D721Med (cell line): ENCODE measurements at places on chromosomes 5 and 9.

DNA sequence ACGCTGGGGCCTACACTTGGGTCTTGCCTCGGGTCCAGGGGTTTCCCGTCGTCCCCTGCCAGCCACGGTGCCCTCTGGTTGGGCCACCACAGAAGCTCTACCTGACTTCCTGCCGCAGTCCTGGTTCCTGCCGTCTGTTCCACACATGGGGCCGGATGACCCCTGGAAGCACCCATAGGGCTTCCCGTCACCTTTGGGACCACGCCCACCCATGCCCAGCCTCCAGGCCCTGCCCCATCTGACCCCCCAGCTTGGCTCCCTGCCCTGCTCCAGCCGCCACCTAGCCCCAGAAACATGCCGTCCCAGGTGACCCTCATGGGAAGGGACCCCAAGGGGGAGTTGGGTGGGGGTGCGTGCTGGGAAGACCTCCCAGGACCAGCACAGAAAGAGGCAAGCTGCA is 13.7 kb downstream of the MRPL36 start:
- DNase-seq, result no peak

GRCh38 chr5:51961154-51961562 is 577.9 kb downstream of the ISL1 start:
- DNase-seq, result no peak

GRCh38 chr9:16683326-16683725 is 187.1 kb downstream of the BNC2 start:
- DNase-seq, result no peak

DNA sequence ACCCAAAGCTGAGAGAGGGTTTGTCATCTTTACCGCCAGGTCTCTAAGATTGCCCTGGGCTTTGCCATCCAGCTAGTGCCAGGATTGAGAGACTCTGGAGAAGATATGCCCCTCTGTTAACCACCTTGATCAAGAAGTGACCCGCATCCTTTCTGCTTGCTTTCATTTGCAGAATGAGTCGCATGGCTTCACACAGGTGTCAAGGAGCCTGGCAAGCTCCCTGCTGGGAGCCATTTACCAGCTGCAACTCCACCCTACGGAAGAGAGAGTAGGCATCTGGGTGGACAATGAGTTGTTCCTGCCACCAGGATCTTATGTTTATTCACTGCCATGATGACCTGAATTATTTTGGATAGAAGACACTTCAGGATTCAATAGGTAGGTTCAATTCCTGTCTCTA is 43.0 kb downstream of the HSD17B3 start:
- DNase-seq, result no peak

- no peak for DNase-seq
Observed at GRCh38 chr5:160923411-160923810, 71.4 kb upstream of the ATP10B start.

- DNase-seq, result no peak
Observed at GRCh38 chr5:168193493-168194250, 97.8 kb upstream of the WWC1 start.

DNA sequence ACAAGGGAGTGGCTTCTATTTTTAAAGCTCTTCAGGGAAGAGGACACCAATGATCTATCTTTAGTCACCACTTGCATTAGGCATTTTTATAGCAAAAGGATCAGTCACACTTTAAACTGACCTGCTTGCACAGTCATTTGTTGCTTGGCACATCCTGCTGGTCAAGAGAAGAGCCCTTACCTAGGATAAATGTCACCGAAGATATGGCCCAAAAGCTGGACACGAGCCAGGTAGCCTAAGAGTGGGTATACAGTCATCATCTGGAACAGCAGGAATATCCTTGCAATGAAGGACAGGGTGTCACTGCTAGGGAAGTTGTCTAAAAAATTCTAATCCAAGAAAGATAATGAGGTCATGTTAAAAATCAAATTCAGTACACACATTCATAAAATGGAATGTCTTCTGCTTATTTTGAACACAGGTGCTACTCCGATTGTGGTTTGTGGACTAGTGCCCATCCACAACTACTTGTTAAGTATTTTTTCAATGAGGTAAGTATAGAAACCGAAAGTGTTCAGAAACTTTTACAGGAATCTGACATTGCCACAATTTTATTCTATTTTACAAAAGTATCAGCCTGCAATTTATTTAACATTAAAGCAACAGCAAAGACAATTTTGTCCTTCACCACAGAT is 78.4 kb downstream of the SLC38A9 start:
- DNase-seq, result no peak

- DNase-seq, result no peak
Observed at GRCh38 chr9:104836767-104837166, 72.8 kb downstream of the NIPSNAP3B start.

DNA sequence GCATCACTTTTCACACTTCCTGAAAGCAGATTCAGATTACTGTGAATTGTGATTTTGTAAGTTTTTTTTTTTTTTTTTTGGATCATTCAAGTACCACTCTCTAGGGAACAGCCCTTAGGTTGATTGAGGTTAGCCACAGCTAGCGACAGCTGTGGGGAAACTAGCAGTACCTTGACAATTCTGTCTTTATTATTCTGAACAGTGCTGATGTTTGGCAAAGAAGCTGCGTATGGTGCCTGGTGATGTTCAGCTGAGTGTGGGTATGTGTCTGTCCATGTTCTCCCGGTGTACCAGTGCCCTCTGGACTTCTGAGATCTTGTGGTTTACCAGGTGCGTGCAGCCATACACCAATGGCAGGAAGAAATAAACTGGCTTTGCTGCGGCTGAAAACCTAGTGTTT is 117.3 kb upstream of the PLPPR1 start:
- no peak for DNase-seq

DNA sequence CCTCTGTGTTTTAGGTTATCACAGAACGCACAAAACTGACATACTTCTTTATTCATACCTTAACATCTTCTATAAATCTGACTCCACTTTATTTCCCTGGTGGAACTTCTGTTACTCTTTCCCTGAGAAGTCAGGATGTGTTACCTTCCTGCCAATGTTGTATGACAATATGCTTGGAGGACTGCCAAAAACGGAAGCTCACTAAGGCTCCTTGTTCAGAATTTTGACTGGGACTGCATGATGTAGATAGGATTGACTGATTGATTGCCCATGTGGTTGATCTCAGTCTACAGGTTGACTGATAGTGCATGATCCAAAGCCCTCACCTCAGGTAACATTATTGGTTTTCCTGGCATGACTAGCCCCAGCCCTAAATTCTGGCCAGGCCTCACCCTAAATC is 319.4 kb downstream of the TLR4 start:
- no peak for DNase-seq

GRCh38 chr5:132704875-132705274 is 31.1 kb downstream of the IL4 start:
- DNase-seq, result no peak

GRCh38 chr9:89613912-89614892 is 9.4 kb downstream of the GADD45G start:
- no peak for DNase-seq

DNA sequence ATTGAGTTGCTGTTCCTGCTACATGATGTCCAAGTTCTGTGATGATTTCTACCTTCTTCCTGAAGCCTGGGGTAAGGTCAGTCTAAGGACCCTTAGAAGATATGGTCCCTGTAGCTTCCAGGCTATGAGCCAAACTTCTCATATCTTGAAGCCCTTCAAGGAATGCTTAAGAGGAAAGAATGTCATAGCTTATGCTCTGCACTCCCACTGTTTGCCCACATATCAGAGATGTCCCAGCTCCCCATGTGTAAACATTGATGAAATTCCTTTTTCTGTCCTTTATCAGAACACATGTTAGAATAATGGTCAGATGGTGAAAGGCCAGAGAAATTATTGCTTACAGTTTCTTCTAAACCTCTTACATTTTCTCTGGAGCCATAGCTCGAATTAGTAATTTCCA is 41.4 kb upstream of the RUSC2 start:
- DNase-seq, result no peak

DNA sequence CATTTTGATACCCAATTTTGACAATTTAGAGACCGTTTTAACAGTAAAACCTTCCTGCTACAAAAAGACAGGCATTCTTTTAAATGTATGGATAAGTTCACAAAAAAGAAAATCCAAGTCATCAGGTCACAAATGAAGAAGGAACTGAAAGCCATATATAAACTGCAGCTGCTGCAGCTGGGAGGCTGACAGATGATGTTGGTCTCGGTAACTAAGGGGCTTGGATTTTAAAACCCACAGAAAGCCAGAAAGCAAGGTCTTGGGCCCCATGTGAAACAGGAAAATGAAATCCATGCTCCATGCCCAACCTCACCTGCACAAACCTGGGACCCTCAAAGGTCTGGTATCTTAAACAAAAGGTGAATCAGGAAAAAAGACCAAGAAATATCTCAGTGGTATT is 15.7 kb upstream of the C5orf34 start:
- DNase-seq, result no peak

- no peak for DNase-seq
Observed at GRCh38 chr9:110640736-110641135, 27.9 kb upstream of the MUSK start.

DNA sequence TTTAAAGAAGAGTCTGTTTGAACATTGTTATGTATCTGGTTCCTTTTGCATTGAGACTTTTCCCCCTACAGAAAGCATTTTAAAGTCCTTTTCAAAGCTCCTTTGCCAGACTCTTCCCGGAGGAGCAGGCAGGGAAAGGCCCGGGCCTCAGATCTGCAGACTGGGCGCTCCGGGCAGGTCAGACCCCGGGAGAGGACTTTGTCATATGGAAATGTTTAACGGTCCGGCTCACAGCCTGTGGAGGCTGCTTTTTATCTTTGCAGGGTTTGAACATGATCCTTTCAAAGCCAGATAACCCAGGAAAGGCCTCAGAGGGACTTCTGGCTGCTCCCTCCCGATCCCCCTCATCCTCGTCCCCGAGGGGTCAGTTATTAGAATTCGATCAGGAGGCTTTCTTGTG is 82.1 kb upstream of the IRX2 start:
- DNase-seq, result no peak

DNA sequence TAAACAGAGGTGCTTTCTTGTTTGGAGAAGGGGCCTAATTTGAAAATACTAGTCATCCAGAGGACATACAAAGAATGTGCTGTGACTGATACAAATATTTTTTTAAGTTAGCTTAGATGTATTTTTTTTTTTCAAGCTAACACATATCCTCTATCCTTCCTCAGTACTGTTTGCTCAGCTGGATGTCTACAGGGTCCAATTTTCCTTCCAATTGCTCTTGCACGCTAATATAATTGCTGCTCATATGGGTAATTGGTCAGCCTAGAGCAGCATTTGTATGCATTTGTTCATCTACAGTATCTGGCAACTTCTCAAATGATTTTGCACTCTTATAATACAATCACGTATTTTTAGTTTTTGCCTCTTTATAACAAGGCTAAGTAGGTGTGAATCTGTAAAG is 84.7 kb downstream of the ZDHHC21 start:
- DNase-seq, result no peak

- DNase-seq, result no peak
Observed at GRCh38 chr5:168658394-168658793, 79.2 kb upstream of the PANK3 start.

DNA sequence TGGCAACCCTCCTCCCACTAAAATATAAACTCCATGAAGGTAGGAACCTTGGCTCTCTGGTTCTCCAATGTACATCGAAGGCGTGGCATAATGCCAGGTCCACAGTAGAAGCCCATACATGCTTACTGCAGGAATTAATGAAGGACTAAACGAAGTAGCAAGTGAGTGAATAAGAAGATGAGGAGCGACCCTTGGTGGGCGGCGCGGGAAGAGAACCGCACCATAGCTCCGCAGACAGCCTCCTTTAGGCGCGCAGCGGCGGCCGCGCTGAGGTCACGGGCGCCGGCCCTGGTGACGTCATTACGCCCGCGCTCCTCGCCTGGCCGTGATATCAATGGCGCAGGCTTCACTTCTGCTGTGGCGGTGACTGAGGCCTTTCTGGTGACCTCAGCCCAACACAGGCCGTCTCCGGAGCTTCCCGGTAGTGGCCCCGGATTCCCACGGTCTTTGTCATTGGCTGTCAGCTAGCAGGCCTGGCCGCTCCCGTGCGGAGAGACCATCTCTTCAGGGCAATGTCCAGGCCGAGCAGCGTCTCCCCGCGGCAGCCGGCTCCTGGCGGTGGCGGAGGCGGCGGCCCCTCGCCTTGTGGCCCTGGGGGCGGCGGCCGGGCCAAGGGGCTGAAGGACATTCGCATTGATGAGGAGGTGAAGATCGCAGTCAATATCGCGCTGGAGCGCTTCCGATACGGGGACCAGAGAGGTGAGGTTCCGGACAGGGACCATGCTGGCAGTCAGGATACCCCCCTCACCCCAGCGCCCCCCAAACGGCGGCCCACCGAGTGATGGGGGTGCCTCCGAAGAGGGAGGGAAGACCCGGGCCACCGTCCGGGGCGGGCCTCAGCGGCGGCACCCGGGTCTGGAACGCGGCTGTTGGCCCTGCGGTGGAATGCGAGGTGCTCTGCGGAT is at the start of gene YTHDC2:
Gene YTHDC2, plus strand, starts transcription at position 311 of the 905 bp plus-strand sequence. Its CDS starts 202 bp downstream, at position 513.
- no peak for DNase-seq

- no peak for DNase-seq
Observed at GRCh38 chr9:36363448-36363847, 36.6 kb downstream of the RNF38 start.

- DNase-seq, result no peak
Observed at GRCh38 chr9:108012886-108013665, 523.5 kb upstream of the KLF4 start.

DNA sequence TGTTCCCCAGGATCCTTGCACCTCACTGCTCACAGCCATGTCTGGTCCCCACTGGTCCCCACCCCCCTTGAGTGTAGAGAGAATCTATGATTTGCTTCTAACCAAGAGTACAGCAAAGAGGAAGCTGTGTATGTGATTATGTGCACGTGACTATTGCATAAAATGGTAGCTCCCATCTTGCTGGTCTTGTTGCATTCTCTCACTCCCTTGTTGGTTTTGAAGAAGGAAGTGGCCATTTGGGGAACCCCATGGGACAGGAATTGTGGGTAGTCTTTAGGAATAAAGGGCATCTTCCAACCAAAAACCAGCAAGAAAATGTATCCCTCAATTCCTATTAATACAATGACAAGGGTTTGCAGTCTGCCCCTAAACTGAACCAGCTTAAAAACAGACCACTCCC is 5.2 kb upstream of the FCN2 start:
- no peak for DNase-seq

DNA sequence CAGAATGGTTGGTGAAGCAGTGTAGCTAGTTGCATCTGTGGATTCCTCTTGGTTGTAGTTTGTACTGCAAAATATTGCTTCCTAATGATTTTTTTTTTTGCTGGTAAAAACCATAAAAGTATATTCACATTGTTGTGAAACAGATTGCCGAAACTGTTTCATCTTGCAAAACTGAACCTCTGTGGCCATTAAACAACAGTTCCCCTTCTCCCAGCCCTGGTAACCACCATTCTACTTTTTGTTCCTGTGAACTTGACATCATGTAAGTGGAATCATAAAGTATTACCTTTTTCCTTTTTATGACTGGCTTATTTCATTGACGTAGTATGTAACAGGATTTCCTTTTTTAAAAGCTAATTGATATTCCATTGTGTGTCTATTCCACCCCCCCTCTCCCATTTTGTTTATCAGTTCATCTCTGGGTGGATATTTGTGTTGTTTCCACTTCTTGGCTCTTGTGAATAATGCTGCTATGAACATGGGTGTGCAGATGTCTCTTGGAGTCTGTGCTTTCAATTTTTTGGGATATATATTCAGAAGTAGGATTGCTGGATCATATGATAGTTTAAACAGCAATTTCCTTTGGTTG is 11.8 kb downstream of the SUB1 start:
- DNase-seq, result no peak

GRCh38 chr5:143376911-143377813 is 26.3 kb downstream of the NR3C1 start:
- DNase-seq, result no peak
